ENCODE measurements at places on chromosomes 1 and 21. TPM values are rescaled to one million over a fixed set of nuclear protein-coding genes. Genes with fewer than 3 reads are reported as not detected.

The PKN2 gene
- 34.5 TPM for total RNA-seq

The MX2 gene
- total RNA-seq = 4.2 TPM

The TARS2 gene
- total RNA-seq = 20.3 TPM

The SH2D5 gene
- total RNA-seq = 0.64 TPM

The CFHR1 gene
- 0.60 TPM for total RNA-seq

The CSF1 gene
- 4.6 TPM for total RNA-seq

The AGMAT gene
- 1.4 TPM for total RNA-seq

The CLCNKB gene
- not detected for total RNA-seq

The MLLT11 gene
- total RNA-seq = 0.80 TPM

The HSD3B2 gene
- total RNA-seq = 0.32 TPM

The HSPG2 gene
- 91.0 TPM for total RNA-seq

The KRTAP13-2 gene
- total RNA-seq = not detected

The OR2L8 gene
- total RNA-seq = not detected

The IGSF21 gene
- not detected for total RNA-seq

The GJB4 gene
- 1.4 TPM for total RNA-seq

The PLA2G2F gene
- total RNA-seq = 0.04 TPM

The FCRL5 gene
- total RNA-seq = 0.72 TPM
